ENCODE measurements at places on chromosomes 2 and 18. TPM values are rescaled to one million over a fixed set of nuclear protein-coding genes. Genes with fewer than 3 reads are reported as not detected.

The CREB1 gene
- total RNA-seq = 84.2 TPM

The ICOS gene
- total RNA-seq = 146 TPM

The FN1 gene
- 0.97 TPM for total RNA-seq

The GRHL1 gene
- total RNA-seq = 0.85 TPM

The LIMS3 gene
- total RNA-seq = 0.65 TPM

The ABCG8 gene
- total RNA-seq = not detected

The SDC1 gene
- 0.30 TPM for total RNA-seq

The LINC00305 gene
- not detected for total RNA-seq

The MC5R gene
- not detected for total RNA-seq

The RBM43 gene
- 2.5 TPM for total RNA-seq

The MBP gene
- 66.5 TPM for total RNA-seq

The SERPINB13 gene
- total RNA-seq = not detected

The NEU4 gene
- total RNA-seq = 1.1 TPM

The HOXD4 gene
- not detected for total RNA-seq

The POMC gene
- total RNA-seq = 6.1 TPM
